Immature natural killer cell (primary cell): ENCODE measurements at places on chromosomes 6 and 20. TPM values are rescaled to one million over a fixed set of nuclear protein-coding genes. Genes with fewer than 3 reads are reported as not detected.

HLA-DRA gene
- 884 TPM for polyA plus RNA-seq

GRCh38 chr6:111484633-111484930 lies 1.6 kb upstream of the REV3L start:
- peak overlapping the region; percentile 98 for H3K4me3 ChIP-seq
- peaks cover 21% of the 10 kb centered on the region for H3K27me3 ChIP-seq
- peak overlapping the region; percentile 99 for H3K27ac ChIP-seq
- no peak for DNase-seq
- H3K4me1 ChIP-seq = peaks cover 48% of the 10 kb centered on the region

GRCh38 chr6:149843051-149843633 lies 21.0 kb downstream of the LRP11 start:
- H3K27me3 ChIP-seq = peaks cover 12% of the 10 kb centered on the region
- no peak for DNase-seq
- H3K4me1 ChIP-seq = no peaks in the 10 kb centered on the region
- H3K4me3 ChIP-seq = no peak overlapping the region
- no peaks in the 10 kb centered on the region for H3K36me3 ChIP-seq

DNA sequence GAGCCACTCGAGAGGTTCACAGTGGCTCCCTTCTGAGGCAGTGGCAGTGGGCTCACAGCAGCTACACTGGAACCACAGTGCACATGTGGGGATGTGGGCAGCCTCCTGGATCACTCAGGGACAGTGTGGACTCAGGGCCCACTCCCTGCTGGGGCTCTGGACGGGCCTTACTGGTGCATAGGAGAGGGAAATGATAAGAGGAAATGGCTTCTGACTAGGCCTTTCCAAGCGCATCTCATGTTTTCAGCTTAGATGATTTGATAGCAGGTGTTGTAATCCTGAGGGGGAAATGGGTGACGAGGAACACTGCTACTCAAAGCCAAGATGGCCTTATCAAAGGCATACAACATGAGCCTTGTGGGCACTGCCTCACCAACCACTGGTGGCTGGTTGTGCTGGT lies 44.0 kb downstream of the PANK2 start:
- H3K27me3 ChIP-seq = no peaks in the 10 kb centered on the region
- H3K4me3 ChIP-seq = peak overlapping the region; percentile 64
- H3K36me3 ChIP-seq = no peaks in the 10 kb centered on the region
- peaks cover 50% of the 10 kb centered on the region for H3K4me1 ChIP-seq
- H3K27ac ChIP-seq = peak overlapping the region; percentile 89

GRCh38 chr6:106745824-106746582 lies 116.6 kb downstream of the QRSL1 start:
- H3K36me3 ChIP-seq = no peaks in the 10 kb centered on the region
- no peak for DNase-seq
- no peak overlapping the region for H3K4me3 ChIP-seq
- H3K27me3 ChIP-seq = peaks cover 5% of the 10 kb centered on the region
- no peaks in the 10 kb centered on the region for H3K4me1 ChIP-seq

- no peaks in the 10 kb centered on the region for H3K4me1 ChIP-seq
- H3K4me3 ChIP-seq = no peak overlapping the region
- no peaks in the 10 kb centered on the region for H3K36me3 ChIP-seq
- H3K27me3 ChIP-seq = peaks cover 2% of the 10 kb centered on the region
Observed at GRCh38 chr20:13858439-13858838, 73.6 kb downstream of the NDUFAF5 start.

MYMX gene
- not detected for polyA plus RNA-seq
